Tibial nerve (tissue), 4 donors: ENCODE measurements at places on chromosomes 11 and 22.

DNA sequence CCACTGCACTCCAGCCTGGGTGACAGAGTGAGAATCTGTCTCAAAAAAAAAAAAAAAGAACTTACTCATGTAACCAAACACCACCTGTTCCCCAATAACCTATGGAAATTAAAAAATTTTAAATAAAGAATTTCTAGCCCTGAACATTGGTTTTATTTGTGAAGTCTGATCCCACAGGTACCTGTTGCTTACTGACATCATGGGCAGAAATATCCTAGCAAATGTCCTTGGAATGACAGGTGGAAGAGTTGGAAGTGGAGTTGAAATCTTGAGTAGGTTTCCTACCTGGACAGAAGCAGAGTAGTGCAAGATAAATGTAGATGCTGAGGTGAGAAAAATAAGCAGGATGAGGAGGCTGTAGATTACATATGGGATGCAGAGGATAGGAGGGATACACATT, 17.2 kb downstream of the CD3D start:
- DNase-seq, result no peak

GRCh38 chr22:44406341-44407170, 91.5 kb downstream of the RTL6 start:
- no peak for DNase-seq

DNA sequence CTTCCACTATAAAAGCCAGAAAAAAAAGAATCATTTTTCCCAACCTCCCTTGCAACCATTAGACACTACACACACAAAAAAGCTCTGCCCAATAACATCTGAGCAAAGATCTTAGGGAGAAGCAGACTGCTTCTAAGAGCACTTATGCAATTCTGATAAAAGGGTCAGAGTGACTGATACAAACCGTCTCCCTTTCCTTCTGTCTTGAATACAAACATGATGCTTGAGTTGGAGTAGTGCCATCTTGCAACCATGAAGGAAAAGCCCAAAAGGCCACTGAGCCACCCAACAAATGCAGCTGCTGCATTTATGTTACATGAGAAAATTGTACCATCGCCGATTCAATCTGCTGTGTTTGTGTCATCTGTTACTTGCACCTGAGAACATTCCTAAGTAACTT, 47.6 kb upstream of the EED start:
- no peak for DNase-seq

GRCh38 chr22:46350121-46350520, 14.6 kb downstream of the TRMU start:
- DNase-seq, result no peak

GRCh38 chr11:88421530-88421929, 84.0 kb upstream of the CTSC start:
- no peak for DNase-seq

DNA sequence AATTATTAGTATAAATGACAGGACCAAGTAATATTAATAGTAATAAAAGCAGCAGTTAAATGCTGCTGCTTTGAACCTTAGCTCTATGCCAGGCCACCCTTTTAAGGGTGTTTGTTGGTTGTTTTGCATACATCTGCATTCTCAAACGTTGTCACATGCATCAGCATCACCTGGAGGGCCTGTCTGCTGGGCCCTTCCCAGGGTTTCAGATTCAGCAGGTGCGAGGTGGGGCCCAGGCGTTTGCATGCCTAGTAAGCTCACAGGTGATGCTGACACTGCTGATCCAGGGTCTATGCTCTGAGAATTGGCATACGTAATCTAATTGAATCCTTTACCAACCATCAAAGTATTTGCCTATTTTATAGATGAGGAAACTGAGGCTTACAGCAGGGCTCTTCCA, 246.5 kb downstream of the CADM1 start:
- no peak for DNase-seq

- no peak for DNase-seq
These were observed 333.7 kb downstream of the FAT3 start for GRCh38 chr11:92558323-92558722.

- DNase-seq, result no peak
These were observed 34.2 kb downstream of the SYT7 start for GRCh38 chr11:61546663-61547062.
